ENCODE measurements at places on chromosomes 6 and 20.
A peak's percentile ranks its signal among the peaks of the same experiment; 100 is the strongest.

GRCh38 chr20:36206068-36206467 lies 30.2 kb upstream of the AAR2 start:
- DNase-seq = no peak

GRCh38 chr20:38893565-38894090 lies 32.6 kb upstream of the FAM83D start:
- peak; percentile 68 for DNase-seq

GRCh38 chr6:89525786-89526562 lies 93.0 kb downstream of the ANKRD6 start:
- no peak for DNase-seq

- no peak for DNase-seq
These were observed 549.0 kb downstream of the CDH26 start for GRCh38 chr20:60507087-60507694.

- no peak for DNase-seq
These were observed 114.8 kb downstream of the TFAP2A start for GRCh38 chr6:10300071-10300470.

GRCh38 chr20:4020256-4020655 lies 4.9 kb upstream of the RNF24 start:
- DNase-seq = no peak

DNA sequence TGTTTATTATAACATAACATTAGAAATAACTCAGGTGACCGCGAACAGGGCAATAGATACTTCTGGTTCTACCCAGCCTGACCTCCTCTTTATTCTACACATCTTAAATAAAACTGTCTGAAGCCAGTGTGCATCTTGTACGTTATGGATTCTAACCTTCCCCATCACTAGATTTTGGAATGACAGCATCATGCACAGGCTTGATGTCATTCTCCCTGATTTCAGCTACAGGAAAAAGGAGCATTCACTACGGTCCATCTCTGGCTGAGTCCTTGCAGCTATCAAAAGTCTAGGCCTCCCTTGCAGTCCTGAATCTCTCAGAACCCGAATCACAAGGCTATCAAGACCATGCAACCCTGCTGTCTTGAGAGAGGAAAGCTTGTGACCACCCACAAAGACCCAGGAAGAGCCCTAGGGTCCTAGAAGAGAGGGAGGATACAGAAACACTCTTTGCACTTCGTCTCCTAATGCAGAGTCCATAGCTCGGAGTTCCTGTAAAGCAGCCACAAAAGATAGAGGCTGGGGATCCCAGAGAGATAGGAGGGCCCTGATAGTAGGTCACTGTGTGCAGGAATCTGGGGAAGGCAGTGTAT lies 845 bp downstream of the HLA-DPA1 start:
- no peak for DNase-seq

GRCh38 chr6:43849844-43850243 lies 79.8 kb downstream of the VEGFA start:
- DNase-seq = no peak

DNA sequence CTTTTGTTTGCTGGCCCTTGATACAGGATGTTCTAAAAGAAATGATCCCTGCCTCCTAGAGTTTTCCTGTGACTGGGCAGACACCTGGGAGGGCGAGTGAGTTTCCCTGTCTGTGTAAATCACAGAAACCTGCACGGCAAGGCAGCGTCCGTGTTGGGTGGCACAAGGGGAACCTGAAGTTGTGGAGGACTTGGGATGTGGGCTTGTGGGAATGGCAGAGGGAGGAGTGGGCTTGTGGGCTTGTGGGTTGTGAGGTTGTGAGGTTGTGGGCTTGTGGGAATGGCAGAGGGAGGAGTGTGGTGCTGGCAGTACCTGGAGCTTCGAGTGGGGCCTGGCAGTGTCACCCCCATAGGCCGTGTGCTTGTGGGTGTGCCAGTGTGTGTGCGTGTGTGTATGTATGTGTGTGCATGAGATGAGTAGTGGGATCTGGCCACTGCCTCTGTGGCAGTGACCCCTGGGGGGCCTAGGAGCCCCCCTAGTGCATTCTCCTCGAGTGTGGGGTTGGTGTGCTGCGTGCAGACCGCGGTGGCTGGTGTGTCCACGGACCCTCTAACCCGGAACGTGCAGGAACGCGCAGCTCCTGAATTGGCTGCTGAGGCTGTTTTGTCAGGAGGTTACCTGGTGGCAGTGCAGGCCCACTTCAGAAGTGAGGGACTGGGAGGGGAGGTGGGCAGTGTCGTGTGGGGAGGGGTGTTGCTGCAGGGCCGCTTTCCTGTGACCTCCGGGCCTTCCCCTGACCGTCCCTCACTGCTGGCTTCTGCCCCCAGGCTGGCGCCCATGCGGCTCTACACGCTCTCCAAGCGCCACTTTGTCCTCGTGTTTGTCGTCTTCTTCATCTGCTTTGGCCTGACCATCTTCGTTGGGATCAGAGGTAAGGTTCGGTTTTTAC lies 13.0 kb downstream of the TMEM181 start:
- DNase-seq = no peak

GRCh38 chr6:1763404-1763803 lies 153.7 kb downstream of the FOXC1 start:
- DNase-seq = no peak

DNA sequence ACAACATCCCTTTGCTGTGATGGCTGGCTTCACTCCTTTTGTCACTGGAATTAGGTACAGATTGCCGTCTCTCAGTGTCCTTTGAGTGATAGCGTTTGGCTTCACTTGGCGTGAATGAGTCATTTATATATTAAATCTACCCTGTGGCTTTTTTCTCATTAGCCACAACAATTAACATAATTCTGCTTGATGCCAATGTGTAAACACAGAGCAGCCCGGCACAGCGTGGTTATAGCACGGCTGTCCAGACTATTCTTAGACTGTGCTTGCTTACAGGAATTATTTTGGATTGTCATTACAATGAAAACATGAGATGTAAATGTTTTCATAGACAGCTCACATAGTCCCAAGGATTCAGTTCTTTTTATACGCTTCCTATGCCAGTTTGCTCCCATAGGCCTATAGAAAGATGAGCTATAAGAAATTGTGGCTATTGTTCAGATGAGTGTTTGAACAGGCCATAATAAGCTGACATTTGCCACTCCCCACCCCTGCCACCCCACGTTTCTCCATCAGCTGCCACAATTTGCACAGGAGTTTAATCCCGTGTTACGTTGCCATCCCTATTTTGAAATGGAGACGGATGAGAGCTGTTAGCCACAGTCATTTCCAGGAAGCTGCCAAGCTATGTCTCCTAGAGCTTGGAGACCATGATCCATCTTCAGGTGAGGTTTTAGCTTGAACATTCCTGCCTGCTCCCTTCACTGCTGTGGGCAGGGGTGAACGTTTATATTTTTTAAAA lies 65.9 kb downstream of the PPP1R14C start:
- DNase-seq = peak; percentile 61

DNA sequence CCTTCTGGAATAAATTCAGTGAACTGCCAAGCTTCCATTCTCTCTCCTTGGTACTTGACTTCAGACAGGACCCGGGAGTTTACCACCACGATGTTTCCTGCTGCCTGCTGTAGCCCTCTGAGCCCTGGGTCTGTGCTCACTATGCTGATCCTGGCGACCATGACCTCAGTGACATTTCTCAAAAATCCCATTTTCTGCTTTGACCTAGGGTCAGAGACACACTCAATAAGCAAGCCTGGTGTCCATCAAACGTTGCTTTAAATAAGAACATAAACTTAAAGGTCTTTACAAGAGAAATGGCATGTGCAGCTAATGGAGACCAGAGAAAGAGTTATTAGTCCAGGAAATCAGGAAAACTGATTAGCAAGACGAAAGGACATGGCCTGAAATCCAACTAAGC lies 509.7 kb upstream of the SULF2 start:
- DNase-seq = no peak

DNA sequence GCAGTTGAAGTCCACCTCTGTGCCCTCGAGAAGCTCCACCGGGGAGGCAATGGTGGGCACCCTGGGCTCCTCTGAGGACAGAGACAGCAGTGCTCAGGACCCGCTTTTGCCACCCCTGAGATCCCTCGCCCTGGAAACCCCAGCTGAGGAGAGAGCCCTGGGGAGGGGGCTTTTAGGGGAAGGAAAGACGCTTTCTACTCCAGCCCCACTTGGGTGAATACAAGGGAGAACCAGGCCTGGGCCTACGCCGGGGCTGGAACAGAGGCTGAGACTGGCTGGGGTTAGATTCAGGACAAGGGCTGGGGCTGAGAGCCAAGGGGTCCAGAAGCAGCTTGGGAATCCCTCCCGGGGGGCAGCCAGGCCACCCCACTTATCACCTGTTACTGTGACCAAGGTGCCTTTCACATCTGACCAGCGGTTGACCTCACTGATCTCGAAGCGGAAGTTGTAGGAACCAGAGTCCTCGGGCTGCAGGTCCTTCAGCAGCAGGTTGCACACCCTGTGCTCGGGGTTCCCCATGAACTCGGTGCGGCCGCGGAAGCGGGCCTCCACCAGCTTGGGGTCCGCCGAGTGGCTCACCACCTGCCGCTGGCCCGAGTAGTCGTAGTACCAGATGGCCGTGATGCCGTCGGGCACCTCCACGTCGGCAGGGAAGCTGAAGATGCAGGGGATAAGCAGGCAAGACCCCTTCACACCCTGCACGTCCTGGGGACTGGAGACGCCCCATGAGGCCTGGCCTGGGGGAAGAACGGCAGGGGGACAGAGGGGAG lies 6.2 kb downstream of the SIGLEC1 start:
- no peak for DNase-seq

- DNase-seq = no peak
These were observed 268.0 kb upstream of the RNF217 start for GRCh38 chr6:124694139-124694705.

GRCh38 chr6:153790876-153791473 lies 248.1 kb upstream of the OPRM1 start:
- no peak for DNase-seq

DNA sequence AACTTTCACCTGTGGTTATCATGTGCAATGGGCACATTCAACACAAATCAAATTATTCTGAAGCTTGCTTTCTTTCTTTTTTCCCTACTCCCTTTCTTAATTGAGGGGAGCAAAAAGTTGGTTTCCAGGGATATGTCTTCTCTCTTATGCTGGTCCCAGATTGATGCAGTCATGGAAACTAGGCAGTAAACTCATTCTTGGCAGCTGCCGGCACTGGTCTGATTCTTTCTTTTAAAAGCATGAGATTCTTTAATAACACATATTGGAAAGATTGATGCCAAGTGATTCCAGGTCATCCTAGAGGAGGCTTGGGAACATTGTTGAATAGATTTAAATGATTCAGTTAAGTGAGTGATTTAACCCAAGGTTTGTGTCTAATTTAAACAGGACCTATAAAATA lies 29.0 kb downstream of the PTPRA start:
- DNase-seq = peak; percentile 19

DNA sequence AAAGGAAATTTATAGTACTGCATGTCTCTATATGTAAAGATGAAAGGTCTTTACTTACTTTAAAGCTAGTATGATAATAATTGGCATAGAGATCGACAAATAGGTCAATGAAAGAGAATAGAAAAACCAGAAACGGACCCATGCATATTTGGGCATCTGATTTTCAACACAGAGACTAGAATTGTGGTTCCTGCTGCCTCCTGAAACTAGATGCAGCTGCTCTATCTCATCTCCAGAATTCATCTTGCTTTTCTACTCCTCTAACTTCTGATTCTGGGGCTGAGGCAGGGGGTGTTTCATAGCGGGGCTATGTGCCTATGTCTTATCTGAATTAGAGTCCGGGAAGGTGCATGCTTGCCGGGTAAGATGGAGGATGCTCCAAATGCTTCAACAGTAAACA lies 105.9 kb downstream of the ADTRP start:
- no peak for DNase-seq

- DNase-seq = no peak
These were observed 1.4 kb upstream of the DAAM2 start for GRCh38 chr6:39790772-39791171.

DNA sequence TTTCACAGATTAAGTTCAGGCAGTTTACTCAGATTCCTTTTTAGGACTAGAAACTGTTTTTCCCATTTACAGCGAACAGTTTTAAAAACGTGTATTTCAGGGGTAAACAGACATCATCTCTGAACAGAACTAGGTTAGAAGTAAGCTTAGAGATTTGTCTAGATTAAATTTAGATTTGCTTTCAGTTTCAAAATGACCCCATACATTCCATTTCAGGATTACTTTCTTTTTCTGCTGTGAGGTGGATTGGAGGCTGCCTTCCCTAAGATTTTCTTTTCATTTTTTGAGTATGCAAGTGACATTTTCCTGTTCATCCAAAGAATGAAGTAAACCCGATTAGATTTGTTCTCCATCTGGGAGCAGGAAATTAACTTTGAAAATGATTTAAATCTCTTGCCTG lies 747.2 kb downstream of the KHDRBS2 start:
- no peak for DNase-seq

- peak; percentile 96 for DNase-seq
These were observed at the start of gene MAFB for GRCh38 chr20:40689100-40689942. Gene MAFB, minus strand, starts transcription at chr20:40689236. Its CDS starts 386 bp downstream, at chr20:40688850.

GRCh38 chr6:36961441-36962435 lies 7.2 kb downstream of the PI16 start:
- DNase-seq = no peak

GRCh38 chr20:10502098-10502526 lies 67.0 kb downstream of the SLX4IP start:
- no peak for DNase-seq

GRCh38 chr20:18628330-18628920 lies 40.6 kb downstream of the DTD1 start:
- no peak for DNase-seq

DNA sequence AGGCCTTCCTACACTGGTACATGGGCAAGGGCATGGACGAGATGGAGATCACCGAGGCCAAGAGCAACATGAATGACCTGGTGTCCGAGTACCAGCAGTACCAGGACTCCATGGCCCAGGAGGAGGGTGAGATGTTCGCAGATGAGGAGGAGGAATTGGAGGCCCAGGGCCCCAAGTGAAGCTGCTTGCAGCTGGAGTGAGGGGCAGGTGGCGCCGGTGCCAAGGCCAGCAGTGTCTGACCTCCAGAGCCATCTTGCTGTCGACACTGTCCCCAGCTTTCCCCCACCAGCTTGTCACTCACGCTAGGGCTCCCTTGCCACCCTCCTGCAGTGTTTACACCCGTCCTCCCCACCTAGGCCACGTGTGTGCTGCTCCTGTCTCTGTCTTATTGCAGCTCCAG lies 12.2 kb downstream of the GABRR2 start:
- no peak for DNase-seq

DNA sequence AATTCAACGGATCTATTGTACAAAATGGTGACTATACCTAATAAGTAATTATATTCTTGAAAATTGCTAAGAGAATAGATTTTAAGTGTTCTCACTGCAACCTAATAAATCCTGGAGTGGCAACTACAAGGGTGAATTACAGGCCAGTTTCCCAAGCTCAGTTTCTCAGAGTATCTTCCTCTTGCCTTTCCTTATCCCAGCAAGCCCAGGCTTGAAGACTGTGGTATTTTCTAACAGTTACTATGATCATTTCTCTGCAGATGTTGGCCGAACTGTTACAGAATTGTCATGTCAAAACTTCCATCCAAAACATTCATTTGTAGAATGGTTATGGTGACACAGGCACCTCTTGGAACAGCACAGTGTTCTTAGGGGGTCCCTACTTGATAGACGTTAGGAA lies 138.1 kb upstream of the PTCHD4 start:
- no peak for DNase-seq

All from tongue (tissue), 3 donors.